ENCODE measurements at places on chromosomes 7 and 10.

- no peak for DNase-seq
Observed at GRCh38 chr7:40983111-40983510, 719.8 kb downstream of the INHBA start.

GRCh38 chr10:15461353-15462108 lies 90.4 kb upstream of the FAM171A1 start:
- DNase-seq: no peak

GRCh38 chr10:92567952-92568600 lies 5.8 kb downstream of the IDE start:
- no peak for DNase-seq

- DNase-seq: no peak
Observed at GRCh38 chr10:76244061-76244686, 812.8 kb downstream of the LRMDA start.

DNA sequence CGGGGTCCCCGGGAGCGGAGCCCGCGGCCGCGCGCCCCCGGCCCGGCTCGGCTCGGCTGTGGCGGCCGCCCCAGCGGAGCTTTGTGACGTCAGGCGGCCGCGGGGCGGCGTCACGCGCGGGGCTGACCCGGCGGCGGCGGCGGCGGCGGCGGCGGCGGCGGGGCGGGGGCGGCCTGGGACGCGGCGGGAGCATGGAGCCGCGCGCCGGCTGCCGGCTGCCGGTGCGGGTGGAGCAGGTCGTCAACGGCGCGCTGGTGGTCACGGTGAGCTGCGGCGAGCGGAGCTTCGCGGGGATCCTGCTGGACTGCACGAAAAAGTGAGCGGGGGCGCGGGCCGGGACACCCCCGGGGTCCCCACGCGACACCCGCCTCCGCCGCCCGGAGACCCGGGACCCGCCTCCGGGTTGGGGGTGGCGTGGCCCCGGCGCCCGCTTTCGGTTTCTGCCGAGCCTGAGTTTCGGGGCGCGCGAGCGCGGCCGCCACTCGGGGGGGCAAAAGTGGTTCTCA lies at the start of gene PWWP2B:
Gene PWWP2B, plus strand, starts transcription at position 165 of the 506 bp plus-strand sequence. Its CDS starts 27 bp downstream, at position 192.
- peak; percentile 85 for DNase-seq

- DNase-seq: no peak
Observed at GRCh38 chr10:100983868-100984671, 3.2 kb downstream of the MRPL43 start.

- no peak for DNase-seq
Observed at GRCh38 chr7:28919510-28919909, 38.6 kb downstream of the TRIL start.

GRCh38 chr10:26725837-26726727 lies 28.6 kb downstream of the PDSS1 start:
- peak; percentile 74 for DNase-seq

DNA sequence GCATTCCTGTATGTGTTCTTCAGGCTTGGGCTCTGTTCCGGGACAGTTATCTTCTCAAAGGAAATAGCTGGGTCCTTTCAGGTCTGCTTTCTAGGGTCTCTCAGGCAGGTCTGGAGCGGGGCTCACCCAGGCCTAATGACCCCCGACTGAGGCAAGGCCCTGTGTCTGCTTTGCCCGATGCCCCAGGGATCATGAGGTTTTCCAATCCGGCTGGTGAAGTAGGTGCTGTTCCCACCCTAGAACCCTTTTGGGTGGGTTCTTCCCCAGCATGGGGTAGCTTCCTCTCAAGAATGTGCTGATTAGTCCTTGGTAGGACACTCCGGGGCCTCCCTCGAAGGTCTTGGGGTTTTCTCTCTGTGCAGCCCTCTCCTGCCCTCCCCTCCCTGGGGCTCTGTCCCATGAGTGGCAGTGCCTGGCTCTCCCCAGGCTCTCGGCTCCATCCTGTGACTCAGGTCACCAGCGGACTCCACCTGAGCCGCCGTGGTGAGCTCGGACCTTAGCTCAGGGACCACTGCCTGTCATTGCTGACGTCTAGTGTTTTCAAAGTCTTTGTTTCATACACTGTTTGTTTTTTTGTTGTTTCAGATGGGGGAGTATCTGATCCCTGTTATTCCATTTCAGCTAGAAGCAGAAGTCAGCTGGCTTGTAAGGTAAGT lies 71.0 kb upstream of the NKX6-2 start:
- no peak for DNase-seq

GRCh38 chr10:4686644-4686996 lies 139.4 kb upstream of the AKR1E2 start:
- no peak for DNase-seq

DNA sequence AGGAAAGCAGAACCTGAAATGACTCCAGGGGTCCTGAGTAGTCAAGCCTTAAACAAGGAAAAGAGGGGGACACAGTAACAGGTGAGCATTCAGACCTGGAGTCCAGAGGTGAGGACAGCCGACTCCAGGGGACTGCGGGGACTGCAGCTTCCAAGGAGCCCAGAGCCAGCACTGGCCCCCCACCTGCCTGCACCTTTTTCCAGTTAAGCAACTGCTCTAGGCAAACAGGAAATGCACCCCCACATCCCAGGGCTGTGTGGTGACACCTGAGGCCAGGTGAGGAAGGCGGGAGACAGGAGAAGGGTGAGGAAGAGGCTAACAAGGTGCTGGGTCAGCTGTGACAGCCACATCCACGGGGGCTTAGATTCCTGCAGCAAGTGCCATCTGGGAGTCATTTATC lies 20.1 kb upstream of the EN2 start:
- DNase-seq: no peak

GRCh38 chr10:18472977-18473376 lies 178.4 kb downstream of the NSUN6 start:
- DNase-seq: no peak

- no peak for DNase-seq
Observed at GRCh38 chr7:104981672-104982037, 32.4 kb upstream of the KMT2E start.

DNA sequence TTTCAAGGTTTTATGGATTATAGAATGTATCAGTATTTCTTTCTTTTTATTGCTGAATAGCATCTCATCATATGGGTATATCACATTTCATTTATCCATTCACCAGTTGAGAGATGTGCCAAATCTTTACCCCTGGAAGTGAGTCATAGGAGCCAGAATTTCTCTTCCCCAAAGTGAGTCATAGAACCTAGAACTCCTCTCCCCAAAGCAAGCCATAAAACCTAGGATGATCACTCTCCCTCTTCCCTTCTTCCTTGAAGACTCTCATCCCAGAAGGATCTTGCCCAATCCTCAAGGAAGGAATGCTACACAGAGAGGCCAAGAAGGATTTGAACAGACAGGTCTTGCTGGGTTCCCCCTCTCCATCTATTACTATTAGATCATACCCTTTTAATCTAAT lies 199.9 kb downstream of the EVX1 start:
- no peak for DNase-seq

GRCh38 chr7:80967071-80967916 lies 48.4 kb upstream of the SEMA3C start:
- no peak for DNase-seq

DNA sequence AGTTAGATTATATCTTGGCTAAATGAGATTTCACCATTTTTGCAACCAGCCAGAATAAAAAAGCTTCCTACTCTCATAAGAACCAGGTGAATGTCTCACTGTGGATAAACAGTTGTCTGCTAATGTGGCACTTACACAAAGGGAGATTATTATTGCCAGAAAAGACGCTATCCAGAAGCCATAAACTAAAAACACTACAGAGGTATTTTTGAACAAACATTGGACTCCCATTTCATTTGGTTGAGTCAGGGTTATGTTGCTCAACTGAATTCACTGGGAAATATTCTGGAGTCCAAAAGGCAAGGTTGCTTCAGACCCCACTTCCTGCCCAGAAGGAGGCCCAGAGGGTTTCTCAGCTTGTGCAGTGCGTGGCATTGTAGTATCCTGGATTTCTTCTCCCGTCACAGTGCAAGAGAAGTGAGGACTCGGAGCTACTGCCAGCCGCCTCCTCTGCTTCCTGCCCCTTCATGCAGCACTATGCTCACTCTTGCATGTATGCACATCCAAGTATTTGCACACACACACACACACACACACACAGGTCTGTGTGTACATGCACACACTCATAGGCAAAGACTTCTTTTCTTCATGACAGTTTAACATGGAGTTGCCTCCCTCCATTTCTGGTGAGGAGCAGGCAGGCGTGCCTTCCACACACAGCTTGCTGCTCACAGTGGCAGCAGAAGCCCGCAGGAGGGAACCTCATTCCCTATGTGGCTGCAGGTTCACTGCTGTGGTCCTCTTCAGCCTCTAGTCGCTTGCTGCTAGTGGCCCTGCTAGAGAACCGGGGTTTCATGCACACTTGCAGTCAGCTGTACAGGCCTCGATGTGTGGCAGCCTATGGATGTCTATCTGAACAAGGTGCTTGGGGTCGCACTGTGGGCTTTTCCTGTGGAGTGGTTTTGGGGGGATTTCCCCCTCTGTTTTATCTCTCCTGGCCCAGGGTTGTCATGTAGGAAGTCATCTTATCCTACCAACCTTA lies 10.1 kb downstream of the DENND10 start:
- no peak for DNase-seq

DNA sequence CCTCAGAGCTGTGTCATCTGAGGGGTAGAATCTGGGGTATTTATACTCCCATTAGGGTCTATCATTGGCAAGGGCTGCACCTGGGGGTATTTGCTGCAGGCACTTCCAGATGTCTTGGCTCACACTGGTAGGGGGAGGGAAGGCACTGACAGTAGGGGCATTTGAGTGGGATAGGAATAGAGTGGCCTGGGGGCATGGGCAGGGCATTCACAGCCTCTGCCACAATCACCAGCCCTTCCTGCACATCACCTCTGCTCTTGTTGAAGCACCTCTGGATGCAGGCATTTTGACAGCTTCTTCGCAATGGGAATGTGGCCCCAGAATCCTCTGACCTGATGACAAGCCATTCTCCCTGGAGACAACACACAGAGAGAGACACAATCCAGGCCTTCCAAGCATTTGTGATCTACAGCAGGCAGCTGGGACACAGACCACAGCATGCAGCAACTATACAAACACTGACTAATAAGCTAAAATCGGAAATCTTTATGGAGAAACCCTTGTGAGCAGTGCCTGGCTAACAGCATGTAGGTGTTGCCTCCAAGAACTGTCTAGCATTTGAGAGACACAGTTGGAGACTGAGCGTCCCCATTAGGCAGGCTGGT lies 178.5 kb downstream of the KCNMA1 start:
- DNase-seq: no peak

- no peak for DNase-seq
Observed at GRCh38 chr7:47502240-47502877, 79.6 kb downstream of the TNS3 start.

DNA sequence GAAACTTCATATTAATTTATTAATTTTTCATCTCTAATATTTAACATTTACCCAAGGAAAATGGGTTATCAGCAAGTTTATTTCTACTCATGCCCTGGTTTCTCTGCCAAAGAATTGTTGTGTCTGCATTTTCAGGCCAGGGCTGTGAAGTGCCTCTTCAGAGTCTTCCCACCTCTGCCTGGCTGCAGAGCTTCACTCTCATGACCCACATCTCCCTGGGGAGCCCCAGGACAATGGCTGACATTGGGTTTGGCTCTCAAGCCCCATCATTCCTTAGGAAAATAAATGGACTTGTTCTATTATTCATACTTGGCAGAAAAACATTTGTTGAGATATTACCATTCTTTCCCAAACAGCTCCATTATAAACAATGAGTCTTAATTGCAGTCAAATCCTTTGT lies 30.3 kb downstream of the CACNA2D1 start:
- DNase-seq: no peak

- DNase-seq: no peak
Observed at GRCh38 chr10:15259136-15259535, 90.6 kb upstream of the NMT2 start.

DNA sequence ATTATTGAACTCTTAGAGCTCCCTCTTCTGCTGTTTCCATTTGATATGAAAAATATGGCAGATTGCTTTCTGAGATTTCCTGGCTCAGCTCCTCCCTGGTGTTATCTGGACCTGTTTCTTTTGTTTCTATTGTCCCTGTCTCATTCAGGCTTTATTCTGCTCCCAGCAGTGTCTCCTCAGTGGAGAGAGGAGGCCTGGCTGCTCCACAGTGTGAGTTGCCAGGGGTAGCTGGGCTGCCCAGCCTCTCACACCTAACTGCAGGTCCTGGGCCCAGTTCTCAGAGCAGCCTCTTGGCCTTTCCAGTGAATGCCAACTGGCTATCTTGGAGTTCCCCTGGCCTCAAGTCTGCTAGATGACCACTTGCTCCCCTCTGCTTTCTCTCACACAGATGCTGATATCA lies 127.0 kb downstream of the VPS41 start:
- no peak for DNase-seq

DNA sequence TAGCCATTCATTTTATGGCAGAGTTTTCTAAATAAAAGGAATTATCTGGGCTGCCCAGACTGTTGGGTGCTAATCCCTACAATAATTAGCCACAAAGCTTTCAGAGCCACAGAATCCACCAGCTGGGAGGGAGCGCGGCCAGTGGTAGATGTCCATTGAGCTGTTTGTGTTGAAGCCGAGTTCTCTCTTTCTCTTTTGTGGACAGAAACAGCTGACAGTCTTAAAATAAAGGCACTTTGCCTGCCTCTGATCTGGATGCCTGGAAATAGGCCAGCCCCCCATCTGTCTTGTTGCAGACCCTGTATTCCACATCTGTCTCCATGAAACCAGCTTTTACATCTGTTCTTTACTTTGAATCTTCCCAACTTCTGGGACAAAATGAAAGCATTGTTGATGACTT lies 66.1 kb downstream of the MTPN start:
- no peak for DNase-seq

- peak; percentile 15 for DNase-seq
Observed at GRCh38 chr7:77940647-77941046, 142.1 kb downstream of the PHTF2 start.

- no peak for DNase-seq
Observed at GRCh38 chr7:105020926-105021325, 6.9 kb downstream of the KMT2E start.

GRCh38 chr7:27064159-27064558 lies 31.6 kb downstream of the HOXA1 start:
- DNase-seq: no peak

DNA sequence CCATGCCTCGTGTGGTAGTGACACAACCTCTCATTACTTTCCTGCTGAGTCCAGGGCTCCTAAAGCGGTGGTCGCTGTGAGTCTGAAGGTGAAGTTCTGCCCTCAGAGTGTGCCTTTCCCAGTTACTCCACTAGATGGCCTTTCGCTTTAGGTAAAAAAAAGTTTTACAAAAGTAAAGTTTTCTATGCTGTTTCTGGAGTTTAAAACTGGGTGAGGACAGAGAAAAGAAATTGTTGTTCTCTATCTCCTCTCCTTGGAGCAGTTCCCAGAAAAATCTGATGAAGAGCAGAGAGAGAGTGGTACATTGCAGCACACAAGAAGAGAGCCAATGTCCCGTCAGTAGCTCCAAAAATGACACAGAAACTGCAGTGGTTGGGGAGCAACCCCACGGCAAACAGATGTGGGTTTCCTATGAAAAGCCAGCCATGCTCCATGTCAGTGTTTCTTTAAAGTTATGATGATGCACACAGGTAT lies 257.1 kb downstream of the GLI3 start:
- DNase-seq: peak; percentile 31

Data from B cell (primary cell).